ENCODE measurements at places on chromosomes 2 and 18.
A peak's percentile ranks its signal among the peaks of the same experiment; 100 is the strongest.

DNA sequence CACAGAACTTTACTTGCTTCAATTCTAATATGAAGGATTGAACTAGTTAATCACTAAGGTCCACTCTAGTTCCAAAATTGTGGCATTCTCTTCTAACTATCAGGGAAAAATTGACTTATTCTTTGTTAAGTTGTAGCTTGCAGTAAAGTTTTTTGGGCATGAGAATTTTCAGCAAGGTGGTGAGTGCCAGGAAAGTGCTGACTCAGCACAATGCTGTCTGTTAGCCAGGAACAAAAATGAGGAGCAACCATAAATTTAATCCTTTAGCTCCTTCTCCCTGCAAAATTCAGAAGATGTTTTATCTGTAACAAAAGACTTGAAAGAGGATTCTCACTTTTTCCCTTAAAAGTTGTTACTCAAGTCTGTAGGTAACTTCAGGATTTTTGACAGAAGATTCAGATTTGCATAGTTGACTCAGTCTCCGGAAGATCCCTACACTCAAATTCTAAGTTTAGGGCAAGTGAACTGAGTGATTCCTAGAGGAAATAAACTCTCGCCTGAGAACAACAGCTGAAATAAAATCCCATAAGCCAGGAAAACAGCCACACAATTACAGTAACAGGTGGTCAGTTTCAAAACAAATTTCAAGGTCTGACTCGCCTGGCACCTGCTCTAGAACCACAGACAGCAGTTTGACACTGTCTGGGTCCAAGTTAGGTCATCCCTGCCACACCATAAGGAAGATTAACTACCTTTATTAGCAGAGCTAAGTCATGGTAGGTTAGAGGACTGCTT is 20.2 kb upstream of the DARS1 start:
- DNase-seq: no peak

DNA sequence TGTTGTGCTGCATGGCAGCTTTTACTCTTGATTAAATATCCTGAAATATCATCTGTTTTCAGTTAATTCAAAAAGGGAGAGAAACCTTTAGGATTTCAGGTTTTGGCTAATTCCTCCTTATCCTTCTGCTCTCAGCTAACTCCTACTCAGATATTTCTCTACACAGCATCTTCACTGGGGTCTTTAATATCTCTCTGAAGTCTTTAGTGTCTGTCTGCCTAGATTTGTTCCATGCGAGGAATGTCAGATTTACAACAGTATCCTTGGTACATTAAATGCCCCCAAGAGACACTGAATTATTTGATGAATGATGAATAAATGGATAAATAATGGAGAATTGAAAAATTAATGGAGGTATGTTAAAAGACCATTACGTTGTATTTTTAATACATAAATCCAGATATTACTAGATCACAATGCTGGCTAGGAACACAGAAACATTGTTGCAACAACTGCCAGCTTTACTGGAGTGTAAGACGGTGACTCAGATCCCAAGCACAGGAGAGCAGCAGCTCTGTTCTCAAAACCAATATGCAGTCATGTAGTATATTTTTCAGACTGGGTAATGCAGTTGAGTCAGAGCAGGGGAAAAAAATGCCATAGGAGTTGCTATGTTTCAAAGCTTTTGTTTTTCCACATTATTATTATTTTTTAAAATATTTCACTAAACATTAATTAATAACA is 388.0 kb upstream of the SYT4 start:
- no peak for DNase-seq

DNA sequence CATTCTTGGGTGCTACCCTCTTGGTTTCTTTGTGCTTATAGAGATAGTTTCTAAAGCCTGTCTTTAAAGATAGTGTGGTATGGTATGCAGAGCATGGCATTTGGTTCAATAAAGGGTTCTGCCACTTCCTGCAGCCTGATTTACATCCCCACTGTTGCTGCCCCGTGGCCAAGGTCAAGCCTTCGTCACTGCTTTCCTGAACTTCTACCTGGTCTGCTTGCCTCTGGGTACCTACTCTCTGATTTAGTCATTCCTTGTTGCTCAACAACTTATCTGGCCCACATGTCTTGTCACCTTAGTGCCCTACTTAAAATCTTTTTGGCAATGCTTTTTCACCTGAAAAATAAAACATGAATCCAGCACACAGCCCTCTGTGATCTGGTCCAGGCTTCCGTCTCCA is 352.9 kb downstream of the LPIN1 start:
- no peak for DNase-seq

GRCh38 chr2:160418853-160419252 is 74.8 kb downstream of the RBMS1 start:
- DNase-seq: no peak

GRCh38 chr2:166926657-166927056 is 38.4 kb downstream of the XIRP2 start:
- no peak for DNase-seq

DNA sequence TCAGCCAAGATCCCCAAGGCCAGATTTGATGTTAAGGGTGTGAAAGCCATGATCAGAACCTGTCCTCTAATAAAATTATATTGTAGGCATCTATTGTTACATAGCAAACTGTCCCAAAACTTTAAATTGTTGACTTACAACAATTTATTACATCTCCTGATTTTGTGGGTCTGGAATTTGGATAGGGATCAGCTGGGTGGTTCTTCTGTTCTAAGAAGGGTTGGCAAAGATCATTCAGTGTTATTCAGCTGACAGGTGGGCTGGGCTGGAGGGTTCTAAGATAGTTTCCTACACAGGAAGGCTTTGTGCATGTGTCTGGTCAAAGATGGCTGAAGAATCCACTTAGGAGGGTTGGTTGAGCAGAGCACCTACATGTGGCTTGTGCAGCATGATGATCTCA is 50.0 kb downstream of the SOCS6 start:
- DNase-seq: no peak

GRCh38 chr2:189530965-189531637 is 49.5 kb downstream of the SLC40A1 start:
- DNase-seq: no peak

- DNase-seq: no peak
These were observed 1292.0 kb upstream of the CHAC2 start for GRCh38 chr2:52475590-52475989.

- no peak for DNase-seq
These were observed 84.0 kb downstream of the HDAC4 start for GRCh38 chr2:239316562-239317465.

GRCh38 chr2:9762164-9762563 is 81.1 kb upstream of the TAF1B start:
- DNase-seq: no peak

- DNase-seq: no peak
These were observed 5.2 kb upstream of the SPAST start for GRCh38 chr2:32058130-32058529.

- DNase-seq: no peak
These were observed 49.4 kb upstream of the CWC22 start for GRCh38 chr2:180056367-180057118.

GRCh38 chr2:88810017-88810416 is 118.5 kb downstream of the RPIA start:
- DNase-seq: no peak

DNA sequence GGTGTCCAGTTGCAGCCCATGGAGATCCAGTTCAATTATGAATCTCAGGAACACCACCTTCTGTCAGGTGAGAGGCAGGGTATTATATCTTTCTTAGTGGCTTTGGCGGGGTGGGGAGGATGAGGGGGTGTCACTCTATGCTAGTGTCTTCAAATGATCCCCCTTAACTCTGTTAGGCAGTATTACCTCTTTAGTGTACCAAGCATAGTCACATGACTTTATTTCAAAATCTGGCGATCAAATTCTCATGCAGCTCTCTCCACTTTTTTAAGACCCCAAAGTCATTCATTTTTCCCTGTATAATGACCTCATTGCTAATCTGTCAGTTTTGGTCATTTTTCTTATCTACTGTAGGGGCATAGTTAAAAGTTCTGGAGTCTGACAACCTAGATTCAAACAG is 1.1 kb upstream of the ZSCAN30 start:
- DNase-seq: no peak

GRCh38 chr2:10868465-10869314 is 43.0 kb upstream of the KCNF1 start:
- DNase-seq: no peak

DNA sequence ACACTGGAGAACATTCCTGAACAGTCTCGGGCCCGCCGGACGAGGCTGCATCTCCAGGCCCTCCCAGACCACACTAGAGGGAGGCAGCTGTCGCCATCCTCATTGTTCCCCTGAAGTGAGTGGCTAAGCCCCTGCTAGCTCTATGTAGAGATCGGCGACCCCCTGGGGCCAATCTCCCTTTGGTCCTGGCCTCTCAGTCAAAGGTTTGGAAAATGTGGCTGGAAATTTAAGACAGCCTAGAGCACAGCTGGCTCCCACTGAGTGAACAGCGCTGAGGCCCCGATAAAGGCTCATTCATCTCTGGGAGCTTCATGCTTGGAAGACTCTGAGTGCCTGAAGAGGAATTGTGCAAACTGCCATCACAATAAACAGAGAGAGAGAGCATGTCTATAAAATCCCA is 360.3 kb downstream of the CLIP4 start:
- DNase-seq: no peak

DNA sequence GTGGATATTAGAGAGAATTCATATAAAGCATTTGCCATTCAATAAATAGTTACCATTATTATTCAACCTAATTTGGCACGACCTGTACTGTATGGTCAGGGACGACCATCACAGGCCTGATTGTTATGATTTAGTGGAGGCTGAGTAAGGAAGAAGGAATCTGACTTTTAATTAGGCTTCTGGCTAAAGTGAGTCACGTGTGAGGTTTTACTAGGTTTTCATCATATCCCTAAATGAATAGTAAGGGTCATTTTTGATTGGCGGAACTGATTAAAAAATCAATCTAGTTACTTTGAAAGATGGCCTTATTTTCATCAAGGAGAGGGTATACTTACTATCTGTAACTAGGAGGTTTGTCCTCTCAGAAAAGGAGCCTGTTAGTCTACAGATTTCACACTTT is 143.4 kb downstream of the ADCYAP1 start:
- no peak for DNase-seq

- DNase-seq: no peak
These were observed 65.1 kb downstream of the TIMM21 start for GRCh38 chr18:74213429-74213828.

DNA sequence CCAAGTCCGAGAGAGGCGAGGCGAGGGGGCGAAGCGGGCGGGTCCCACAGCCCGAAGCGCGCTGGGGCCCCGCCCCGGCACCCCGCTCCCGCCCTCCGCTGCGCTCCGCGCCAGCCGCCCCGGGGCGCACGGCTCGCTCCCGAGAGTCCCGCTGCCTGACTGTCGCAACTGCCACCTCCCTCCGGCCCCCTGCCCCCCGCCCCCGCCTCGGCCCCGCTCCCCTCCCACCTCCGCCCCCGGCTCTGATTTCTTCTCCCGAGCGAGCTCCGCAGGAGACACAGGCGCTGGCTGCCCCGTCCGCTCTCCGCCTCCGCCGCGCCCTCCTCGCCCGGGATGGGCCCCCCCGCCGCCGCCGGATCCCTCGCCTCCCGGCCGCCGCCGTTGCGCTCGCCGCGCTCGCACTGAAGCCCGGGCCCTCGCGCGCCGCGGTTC is at the start of gene WNT6:
WNT6 (plus strand) TSS at position 250 of the 432 bp plus-strand sequence. CDS start 233 bp downstream, outside the sequence.
- DNase-seq: peak; percentile 26

- no peak for DNase-seq
These were observed 83.5 kb downstream of the NFATC1 start for GRCh38 chr18:79479116-79479760.

DNA sequence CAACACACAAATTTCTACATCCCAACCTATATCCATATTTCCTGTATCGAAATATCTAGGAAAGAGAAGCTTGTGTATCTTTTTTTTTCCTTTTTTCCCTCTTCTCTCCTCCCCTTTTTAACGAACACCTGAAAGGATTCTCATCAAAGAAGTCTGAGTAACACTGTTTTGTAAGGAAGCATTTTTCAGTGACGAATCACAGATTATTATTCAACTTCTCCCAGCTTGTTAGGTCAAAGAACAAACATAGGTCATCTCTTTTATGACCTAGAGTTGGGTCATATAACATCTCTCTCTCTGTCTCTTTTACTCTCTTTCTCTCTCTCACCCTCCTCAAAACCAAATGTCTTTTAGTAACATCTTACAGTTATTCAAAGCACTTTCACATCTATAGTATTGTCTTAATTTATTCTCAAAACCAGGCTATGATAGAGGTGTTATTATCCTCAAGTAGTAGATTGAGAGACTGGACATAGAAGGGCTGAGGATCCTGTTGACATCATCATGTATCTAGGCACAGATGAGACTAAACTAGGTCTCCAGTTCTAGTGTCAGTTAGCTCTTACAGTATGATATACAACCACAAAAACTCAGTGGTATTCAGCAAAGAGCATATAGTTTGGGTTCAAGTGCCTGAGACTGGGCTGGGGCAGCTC is 80.1 kb upstream of the SPOPL start:
- no peak for DNase-seq

GRCh38 chr18:58257461-58257860 is 213.4 kb downstream of the NEDD4L start:
- DNase-seq: no peak

- no peak for DNase-seq
These were observed 19.2 kb downstream of the ANO7 start for GRCh38 chr2:241207641-241208040.

DNA sequence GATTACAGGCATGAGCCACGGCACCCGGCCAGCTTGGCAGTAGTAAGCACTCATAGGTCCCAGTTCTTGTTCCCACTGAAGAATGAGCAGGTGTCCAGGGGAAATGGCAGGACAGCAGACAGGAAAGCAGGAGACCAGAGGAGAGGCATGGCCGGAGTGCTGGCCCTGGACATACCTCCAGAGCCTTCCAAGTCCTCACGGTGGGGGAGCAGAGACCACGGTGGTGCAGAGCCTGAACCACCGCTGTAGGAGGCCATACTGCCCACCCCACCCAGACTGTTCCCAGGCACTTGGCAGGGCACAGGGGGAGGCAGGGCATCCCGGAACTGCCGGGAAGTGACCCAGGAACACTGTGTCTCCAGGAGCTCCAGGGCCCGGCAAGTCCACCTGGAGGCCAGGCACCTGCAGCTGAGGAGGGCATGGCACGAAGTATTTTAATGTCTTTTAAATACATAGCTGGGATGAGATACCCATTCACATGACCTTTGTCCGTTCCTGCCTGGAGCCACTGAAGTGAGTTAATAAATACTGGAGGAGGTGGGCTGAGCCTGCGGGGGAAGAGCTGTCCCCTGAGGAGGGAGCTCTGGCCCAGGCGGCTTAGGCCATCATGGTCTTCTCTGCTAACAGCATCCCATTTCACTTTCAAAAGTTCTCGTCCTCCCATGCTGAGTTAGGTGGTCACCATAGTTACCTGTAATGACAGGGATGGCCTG is 49.7 kb upstream of the TFCP2L1 start:
- no peak for DNase-seq

Measured in CD4-positive, alpha-beta T cell treated with Interleukin-17A for 4 hours (primary cell).